Caco-2 (cell line): ENCODE measurements at places on chromosomes 7 and 10.

GRCh38 chr10:114311023-114311422 is 72.0 kb downstream of the VWA2 start:
- peak; percentile 12 for DNase-seq

GRCh38 chr10:3895045-3895631 is 110.1 kb upstream of the KLF6 start:
- no peak for DNase-seq

- no peak for DNase-seq
These were observed 6.9 kb upstream of the ORAI2 start for GRCh38 chr7:102426268-102427018.

GRCh38 chr10:71483885-71484751 is 87.4 kb downstream of the CDH23 start:
- no peak for DNase-seq

- no peak for DNase-seq
These were observed 560.8 kb upstream of the FZD8 start for GRCh38 chr10:36202881-36203280.

GRCh38 chr7:70923181-70923845 is 208.6 kb upstream of the GALNT17 start:
- DNase-seq = no peak
